EH (cell line): ENCODE measurements at places on chromosomes 2 and 18.

- DNase-seq = no peak
Measured at GRCh38 chr2:237980087-237980486, 13.3 kb downstream of the UBE2F start.

DNA sequence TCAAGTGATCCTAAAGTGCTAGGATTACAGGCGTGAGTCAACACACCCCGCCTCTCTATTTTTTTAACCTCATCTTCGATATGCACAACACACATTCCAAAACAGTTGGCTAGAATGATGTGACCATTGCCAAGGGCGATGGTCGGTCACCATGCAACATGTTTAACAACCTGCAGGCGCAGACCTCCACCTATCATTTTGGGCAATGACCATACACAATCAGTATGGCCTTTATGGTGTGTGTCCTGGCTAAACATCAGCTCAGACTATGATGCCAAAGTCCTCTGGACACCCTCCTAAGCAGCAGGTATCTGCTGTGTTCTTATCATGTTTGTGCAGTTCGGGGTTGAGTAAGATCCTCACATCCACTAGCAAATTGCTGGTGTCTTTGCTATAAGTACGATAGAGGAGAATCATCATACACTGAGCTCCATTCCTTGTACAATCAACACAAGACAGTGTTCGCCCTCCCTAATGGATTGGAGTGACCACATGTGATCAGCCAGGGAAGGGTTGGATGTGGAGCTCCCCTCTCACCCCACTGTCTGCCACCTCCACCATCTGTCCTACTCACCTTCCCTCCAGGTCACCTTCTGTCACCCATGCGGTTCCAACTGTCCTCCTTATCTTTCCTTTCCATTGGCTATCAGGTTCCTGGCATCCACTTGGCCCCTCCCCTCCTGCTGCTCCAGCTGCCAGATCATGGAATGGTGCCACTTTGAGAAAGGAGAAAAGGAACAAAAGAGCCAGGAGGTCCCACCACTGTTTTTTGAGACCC, 7.9 kb upstream of the RNF152 start:
- no peak for DNase-seq

- no peak for DNase-seq
Measured at GRCh38 chr2:26318950-26319349, 27.0 kb upstream of the SELENOI start.

DNA sequence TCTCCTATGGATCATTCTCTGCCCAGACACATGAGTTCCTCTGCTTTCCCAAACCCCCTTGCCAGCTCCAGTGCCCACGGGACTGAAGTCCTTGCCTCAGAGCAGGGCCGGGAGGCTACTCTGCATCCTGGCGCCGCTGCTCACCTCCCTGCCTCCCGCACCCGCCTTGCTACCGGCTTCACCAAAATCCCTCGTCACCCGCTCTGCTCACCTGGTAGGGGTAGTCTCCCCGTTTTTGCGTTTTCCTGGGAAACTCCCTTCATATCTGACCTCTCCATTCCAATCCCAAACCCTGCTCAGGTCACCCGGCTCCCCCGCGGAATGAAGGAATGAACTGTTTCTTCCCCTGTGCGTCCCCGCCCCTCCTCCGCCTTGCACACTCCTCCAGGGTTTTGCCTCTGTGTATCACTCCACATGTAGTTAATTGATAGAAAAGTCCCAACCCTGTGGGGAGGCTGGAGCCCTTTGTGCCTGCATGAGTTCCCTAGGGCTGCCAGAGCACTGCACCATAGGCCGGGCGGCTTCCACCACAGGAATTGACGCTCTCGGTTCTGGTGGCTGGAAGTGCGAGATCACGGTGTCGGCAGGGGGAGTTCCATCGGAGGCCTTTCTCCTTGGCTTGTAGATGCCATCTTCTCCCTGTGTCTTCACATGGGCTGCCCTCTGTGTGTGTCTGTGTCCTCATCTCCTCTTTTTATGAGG, 2.0 kb upstream of the DGKD start:
- no peak for DNase-seq

DNA sequence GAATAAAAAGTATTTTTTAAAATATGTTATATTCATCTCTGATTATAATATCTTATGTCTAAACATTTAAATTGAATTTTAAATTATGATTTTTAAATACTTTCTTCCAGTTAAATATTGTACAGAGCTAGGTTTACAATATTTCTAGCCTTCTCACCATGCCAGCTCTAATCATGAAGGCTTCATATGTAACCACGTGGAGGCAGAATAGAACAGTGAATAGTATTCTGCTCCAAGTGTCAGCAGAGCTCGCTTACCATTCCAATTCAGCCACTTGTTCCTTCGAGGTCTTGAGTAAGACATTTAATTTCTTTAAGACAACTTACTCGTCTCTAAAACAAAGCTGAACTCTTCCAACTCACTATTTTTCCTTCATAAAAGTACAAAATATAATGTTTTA, 871.8 kb downstream of the SUCLG1 start:
- DNase-seq = no peak

DNA sequence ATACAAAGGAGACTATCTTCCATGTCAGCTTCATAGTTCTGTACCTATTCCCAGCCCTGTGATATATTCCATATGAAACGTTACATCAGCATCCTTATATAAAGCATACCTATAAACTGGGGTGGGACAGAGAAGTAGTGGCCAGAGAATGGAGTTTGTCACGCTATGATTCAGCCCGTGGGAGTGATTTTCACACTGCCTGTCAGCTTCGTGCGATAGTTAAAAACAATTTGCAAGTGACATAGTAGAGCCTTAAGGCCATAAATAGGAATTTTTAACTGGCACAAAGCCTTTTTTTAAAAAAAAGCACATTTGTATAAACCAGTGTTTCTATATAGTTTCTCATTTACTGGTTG, 30.2 kb downstream of the PKP4 start:
- peak; percentile 49 for DNase-seq

- peak; percentile 56 for DNase-seq
Measured at GRCh38 chr2:135709992-135710391, 31.7 kb upstream of the UBXN4 start.

DNA sequence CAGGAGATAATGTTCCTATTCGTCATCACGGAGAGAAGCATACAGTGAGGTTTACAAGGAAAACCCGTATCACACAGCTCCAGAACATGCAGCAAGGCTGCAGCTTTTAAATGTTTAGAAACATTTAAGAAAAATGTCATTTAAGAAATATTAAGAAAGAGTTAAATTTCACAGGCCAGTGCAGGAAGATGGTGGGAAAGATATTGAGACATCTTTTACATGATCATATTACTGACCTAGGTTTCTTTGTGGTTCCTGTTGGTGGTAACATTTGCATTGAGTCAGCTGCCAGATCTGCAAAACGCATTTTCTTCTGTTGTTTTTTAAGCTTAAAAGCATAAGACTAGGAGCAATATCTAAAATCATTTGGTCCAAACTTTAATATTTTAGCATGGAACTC, 44.9 kb downstream of the CPO start:
- peak; percentile 36 for DNase-seq

DNA sequence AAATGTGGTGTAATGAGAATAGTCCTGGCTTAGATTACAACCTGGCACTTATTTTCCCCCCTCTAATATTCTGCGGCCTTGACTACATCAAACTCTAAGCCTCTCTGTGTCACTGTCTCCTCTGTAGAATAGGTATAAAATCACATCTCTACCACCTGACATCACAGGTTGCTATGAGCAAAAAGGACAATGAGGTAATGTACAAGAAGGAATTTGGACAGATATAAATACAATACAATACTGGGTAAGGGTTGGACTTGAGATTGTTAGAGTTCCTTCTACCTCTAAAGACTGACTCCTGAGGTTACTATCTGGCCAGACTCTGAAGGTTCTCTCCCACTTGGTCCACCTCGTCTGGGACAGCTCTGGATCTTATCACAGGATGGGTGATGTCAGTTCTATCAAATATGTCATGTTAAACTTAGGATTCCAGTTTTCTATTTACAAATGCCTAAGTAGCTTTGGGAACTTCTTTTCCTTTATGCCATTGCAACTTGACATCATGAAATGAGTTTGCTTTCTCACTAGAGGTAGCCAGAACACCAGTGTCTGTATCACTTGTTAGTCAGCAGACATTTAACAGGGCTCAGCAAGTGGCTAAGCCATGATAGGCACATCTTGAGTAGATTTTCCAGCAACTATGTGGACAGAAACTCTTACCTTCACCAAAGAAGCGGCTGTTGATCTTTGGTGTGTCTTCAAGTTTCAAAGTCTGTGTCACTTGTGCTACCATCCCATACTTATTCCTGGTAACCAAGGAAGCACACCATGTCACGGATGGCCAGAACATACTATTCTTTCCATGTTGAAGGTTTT, 9.5 kb downstream of the APOB start:
- DNase-seq = no peak
